Bronchial epithelial cell (primary cell): ENCODE measurements at places on chromosomes 5 and 9.
A peak's percentile ranks its signal among the peaks of the same experiment; 100 is the strongest.

GRCh38 chr5:151580858-151581257 is 10.3 kb downstream of the FAT2 start:
- no peak for DNase-seq

- DNase-seq: peak; percentile 51
Observed at GRCh38 chr5:36305571-36306326, 4.0 kb upstream of the RANBP3L start.

- peak; percentile 32 for DNase-seq
Observed at GRCh38 chr5:113508756-113509155, 4.7 kb upstream of the YTHDC2 start.

- DNase-seq: peak; percentile 65
Observed at GRCh38 chr5:79990598-79991507, at the start of gene MTX3. TSS of gene MTX3 (minus strand) at chr5:79991262. CDS start at chr5:79991238, 24 bp downstream.

GRCh38 chr9:20945269-20945668 is 86.2 kb downstream of the HACD4 start:
- DNase-seq: no peak

DNA sequence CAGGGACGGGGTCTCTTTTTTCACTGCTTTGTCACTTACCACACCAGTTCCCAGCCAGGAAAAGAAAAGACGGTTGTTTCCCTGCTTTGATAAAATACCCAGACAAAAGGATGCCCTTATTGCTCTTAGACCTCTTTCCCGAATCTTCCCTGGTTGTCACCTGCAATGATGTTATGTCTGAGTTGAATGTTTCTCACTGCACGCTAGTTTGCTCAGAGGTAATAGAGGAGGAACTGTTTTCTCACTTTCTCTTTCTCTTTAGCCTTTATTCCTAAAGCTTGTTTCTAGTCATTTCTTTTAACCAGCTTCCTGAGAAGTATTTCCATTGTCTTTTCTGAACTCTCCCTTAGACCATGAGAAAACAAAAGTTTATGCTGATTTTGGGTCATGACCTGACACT is 32.9 kb downstream of the ACER2 start:
- DNase-seq: no peak

DNA sequence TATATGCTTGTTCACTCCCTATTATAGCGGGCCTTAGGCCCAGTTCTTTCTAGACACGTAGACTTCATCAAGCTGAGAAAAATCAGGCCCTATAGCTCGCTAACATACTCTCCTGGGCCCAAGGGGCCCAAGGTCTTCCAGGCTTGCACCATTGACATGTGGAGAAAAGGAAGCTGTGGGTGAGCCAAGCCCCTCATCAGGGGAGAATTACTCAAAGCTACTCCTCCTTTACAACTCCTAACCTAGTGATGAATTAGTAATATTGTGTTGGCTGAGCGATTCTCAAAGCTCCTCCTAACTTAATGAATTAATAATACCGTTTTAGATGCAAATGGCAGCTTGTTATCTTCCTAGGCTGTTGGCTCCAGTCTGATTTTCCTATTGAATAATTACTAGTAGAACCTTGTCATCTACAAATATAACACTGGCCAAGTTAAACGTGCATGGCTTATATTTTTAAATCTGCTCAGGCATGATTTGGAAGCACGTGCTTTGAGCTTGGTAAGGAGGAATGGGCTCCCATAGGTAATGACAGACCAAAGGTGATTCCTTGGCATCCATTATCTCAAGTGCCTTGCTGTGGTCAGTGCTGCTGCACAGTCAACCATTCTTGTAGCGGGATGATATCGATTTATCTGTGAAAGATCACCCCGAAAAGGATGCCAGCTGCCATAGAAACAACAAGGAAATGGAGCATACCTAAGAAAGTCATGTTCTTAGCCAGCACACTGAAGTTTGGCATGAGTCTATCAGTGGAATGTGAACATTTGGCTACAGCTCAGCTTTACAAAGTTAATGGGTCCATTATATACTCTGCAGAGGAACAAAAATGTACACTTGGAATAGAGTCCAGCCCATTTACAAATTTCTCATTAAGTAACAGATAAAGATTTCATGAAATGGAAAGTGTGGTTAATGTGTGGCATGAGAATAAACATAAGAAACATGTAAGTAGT is 23.8 kb downstream of the LVRN start:
- DNase-seq: no peak

DNA sequence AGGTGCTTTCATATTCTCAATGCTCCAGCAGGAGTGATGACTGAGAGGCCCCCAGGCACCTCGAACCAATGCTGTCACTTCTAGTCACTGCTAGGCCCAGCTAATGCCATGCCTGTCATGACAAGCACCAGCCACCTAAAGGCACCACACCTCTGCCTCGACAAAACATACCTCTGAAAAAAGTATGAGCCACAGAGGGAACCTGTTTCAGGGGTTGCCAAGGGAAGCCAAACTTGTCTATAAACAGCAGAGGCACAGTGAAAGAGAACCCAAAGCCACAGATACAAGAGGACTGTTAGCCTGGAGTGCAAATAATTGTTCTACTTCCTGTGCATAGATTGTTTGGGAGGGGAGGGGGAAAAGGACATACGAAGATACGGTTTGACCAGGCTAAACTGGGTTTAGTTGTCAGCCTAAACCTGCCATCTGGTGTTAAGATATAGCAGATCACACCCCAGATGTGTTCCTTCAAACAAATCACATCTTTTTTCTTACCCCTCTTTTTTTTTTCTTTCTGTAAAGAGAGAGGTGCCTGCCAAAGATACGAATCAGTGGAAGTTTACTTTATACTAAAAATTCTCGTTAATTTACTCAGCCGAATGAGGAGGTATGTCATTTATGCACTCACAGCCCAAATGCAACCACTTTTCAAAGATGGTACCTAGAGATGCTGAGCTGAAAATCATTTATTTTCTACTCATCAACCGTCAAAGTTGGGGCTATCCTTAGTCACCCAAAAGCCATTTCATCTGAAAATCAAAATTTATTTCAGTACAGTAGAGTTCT is 45.7 kb downstream of the BNC2 start:
- DNase-seq: peak; percentile 88

- no peak for DNase-seq
Observed at GRCh38 chr5:173954671-173955521, 34.1 kb upstream of the C5orf47 start.

DNA sequence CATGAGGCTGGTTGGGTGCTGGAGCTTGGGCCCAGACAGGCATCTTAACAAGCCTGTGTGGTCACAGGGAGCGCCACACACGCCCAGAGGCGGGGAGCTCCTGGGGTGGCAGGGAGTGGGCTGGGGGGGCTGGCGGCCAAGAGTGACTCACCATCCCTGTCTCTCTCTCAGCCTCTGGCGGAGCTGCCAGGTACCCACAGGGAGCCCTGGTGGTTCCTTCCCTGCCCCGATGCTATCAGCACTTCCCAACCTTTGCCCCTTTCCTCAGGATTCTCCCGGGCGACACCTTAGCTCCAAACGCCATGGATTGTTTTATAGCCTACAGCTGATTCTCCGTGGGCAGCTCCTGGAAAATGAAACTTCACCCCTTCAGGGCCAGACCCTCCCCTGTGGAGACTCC is 5.5 kb downstream of the SLC9A3 start:
- DNase-seq: no peak

- DNase-seq: peak; percentile 16
Observed at GRCh38 chr9:91378695-91379127, 17.0 kb upstream of the AUH start.

DNA sequence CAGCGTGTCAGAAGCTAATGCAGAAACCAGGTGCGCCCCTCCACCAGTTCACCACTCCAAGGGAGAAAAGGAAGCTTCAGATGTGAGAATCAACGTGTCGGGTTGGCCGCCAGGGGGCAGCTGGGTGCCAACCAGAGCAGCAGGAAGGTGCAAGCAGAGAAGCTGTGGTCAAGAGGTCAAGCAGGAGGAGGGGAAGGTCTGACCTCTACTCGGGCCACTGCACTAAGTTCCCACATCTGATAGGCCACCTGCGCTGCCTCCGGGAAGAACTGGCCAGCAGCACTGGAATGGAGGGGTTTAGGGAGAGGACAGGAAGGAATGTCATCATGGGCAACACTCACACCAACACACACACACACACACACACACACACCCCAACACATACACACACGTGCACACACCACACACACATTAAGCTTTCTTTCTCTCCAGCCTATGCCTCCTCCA is 31.4 kb downstream of the ANXA6 start:
- DNase-seq: peak; percentile 26

- DNase-seq: no peak
Observed at GRCh38 chr5:73437777-73438644, 10.6 kb downstream of the FOXD1 start.

DNA sequence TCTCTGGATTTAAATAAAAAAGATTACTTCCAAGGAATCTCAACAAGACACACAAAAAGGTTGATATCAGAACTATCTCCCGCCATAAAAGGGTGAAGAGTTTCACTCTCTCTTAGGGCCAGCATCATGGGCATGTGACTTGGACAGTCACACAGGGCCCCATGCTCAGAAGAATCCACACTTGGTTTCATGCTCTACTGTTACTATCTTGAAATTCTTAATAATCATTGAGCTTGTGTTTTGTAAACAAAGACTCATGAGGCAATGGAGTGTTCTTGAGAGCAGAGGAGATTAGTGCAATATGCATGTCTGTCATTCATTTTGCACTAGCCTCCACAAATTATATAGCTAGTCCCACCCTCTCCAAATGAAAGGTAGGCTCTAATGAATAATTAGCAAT is 58.4 kb downstream of the HMHB1 start:
- DNase-seq: no peak

- DNase-seq: peak; percentile 60
Observed at GRCh38 chr5:179060116-179061008, at the start of gene ZNF354C. TSS of gene ZNF354C (plus strand) at chr5:179060373. CDS start at chr5:179062069, 1,696 bp downstream.

DNA sequence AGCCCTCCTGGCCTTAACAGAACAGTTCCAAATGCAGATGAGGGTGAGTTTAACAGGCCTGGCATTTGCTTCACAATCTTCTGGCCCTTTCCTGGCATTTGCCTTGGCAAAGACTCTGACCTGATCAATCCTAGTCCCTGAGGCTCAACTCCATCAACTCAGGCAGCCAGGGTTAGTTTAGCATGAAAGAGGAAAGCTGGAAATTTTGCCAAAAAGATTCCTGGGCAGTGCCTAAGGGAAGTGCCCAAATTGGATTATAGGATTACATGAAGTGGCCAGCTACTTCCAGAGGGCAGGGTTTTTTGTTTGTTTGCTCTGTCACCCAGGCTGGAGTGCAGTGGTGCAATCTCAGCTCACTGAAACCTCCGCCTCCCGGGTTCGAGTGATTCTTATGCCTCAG is 36.8 kb downstream of the PCDHAC2 start:
- DNase-seq: no peak

- DNase-seq: no peak
Observed at GRCh38 chr9:130118841-130119518, 53.2 kb upstream of the NCS1 start.

DNA sequence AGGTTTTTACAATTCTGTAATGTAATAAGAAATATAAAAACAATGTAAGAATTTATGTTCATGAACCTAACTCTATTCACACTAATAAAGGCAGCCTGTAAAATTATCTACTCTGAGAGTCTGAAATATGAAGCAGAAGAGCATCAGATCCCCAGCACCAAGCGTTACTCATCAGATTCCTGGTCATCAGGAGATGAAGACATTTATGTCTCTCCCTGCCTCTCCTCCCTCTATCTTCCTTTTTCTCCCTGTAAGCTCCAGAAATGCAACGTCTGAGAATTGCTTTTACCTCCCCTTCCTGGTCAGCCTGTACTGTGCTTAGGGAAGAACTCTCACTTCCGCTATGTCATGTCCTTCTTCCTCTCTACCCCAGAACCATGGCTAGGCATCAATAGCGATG is 114.4 kb upstream of the SLIT3 start:
- no peak for DNase-seq

DNA sequence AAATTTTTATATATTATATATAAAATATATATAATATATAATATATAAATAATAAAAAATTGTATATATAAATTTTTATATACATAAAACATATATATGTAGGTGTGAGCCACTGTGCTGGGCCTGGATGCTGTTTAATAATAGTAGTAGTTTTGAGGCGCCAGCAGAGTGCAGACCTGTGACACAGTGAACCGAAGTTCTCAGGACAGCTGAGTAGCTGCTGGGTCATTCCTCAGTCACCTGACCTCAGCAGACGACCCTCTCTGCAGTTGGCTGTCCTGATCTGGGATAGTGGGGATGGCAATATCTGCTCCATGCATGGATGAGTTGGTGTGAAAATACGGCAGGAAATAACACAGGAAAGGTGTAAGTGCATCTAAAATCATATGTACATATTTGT is 3.3 kb upstream of the SNX18 start:
- no peak for DNase-seq
